ACHN (cell line): ENCODE measurements at places on chromosomes 12 and 14.

- no peak for DNase-seq
Measured at GRCh38 chr14:59026081-59026480, 162.4 kb upstream of the DAAM1 start.

DNA sequence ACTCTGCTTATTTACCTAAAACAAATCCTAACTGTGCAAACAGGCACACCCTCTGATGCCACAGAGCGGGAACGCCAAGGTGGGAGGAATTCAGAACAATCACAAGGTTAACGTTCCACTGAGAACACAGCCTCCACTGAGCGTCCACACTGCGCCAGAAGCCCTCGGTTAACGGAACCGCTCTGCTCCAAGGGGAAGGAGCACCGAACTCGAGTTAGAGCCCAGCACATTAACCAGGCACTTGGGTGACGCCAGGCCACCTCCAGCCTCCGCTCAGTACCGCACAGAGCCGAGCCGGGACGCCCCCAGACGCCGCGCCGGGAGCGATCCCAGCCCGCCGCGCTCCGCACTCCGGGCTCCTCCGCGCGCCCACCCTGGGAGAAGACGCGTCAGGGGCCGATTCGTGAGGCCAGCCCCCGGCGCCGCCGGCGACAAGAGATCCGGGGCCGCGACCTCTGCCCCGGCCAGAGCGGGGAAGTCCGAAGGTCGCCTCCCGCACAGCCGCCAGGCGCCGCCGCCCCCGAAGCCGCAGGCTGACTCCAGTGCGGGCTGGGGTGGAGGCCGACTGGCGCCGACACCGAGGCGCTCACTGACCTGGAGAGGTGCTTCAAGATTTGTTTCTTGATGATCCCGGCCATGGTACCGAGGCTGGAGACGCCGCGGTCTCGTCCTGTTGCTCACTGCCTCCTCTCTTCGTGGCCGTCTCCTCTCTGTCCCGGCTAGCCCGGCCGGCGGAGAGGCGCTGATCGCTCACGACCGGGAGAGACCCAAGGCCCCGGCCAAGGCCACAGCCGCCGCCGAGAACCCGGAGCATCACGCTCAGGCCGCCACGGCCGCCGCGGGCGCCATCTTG, 450 bp downstream of the BLTP3B start:
- no peak for DNase-seq

GRCh38 chr12:19409376-19409775, 29.9 kb upstream of the AEBP2 start:
- no peak for DNase-seq

- no peak for DNase-seq
Measured at GRCh38 chr12:115495300-115495699, 782.2 kb downstream of the MED13L start.

- DNase-seq, result no peak
Measured at GRCh38 chr12:58920961-58921861, 907 bp upstream of the LRIG3 start.

DNA sequence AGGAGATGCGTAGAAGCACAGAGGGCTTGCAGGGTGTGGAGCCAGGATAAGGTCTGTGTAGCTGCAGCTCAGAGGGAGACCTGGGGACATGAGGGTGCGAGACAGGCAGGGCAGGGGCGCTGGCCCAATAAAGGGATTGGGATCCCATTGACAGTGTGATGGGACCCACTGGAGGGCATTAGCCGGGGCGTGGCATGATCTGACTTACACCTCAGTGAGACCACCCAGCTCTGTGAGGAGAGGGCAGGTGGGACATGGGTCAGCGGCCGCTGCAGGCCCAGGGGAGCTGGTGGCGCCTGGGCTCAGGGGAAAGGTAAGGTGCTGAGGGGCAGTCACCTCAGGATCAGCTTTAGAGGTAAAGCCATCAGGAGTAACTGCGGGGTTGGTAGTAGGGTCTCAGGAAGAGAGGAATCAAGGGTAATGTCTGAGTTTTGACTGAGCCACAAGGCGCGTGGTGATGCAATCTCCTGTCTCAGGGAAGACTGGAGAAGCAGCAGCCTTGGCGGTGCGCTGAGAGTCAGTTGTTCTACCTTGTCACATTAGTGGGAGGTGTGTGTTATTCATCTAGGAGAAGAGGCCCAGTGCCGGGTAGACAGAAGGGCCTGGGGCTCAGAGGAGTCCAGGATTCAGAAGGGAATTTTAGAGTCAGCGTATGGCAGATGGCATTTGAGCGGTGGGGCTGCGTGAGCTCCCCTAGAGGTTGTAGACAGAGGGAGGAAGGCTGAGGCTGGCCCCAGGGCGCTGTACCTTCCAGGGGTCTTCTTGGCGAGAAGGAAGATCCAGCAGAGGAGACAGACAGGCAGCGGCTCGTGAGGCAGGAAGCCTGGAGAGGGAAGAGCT, 30.8 kb upstream of the BDKRB2 start:
- no peak for DNase-seq

GRCh38 chr12:11922361-11922760, 148.4 kb upstream of the BCL2L14 start:
- no peak for DNase-seq

GRCh38 chr14:69473946-69474345, 10.6 kb upstream of the PLEKHD1 start:
- no peak for DNase-seq

- no peak for DNase-seq
Measured at GRCh38 chr12:24133384-24133783, 183.9 kb upstream of the SOX5 start.

GRCh38 chr14:71078500-71078899, 171.2 kb downstream of the PCNX1 start:
- DNase-seq, result peak; percentile 10

- DNase-seq, result no peak
Measured at GRCh38 chr12:30145684-30146032, 361.9 kb upstream of the TMTC1 start.

- no peak for DNase-seq
Measured at GRCh38 chr14:72753044-72753710, 140.7 kb downstream of the DPF3 start.

- DNase-seq, result no peak
Measured at GRCh38 chr14:23418021-23418420, 9.9 kb upstream of the MYH6 start.

GRCh38 chr12:29893002-29893401, 109.3 kb upstream of the TMTC1 start:
- no peak for DNase-seq

DNA sequence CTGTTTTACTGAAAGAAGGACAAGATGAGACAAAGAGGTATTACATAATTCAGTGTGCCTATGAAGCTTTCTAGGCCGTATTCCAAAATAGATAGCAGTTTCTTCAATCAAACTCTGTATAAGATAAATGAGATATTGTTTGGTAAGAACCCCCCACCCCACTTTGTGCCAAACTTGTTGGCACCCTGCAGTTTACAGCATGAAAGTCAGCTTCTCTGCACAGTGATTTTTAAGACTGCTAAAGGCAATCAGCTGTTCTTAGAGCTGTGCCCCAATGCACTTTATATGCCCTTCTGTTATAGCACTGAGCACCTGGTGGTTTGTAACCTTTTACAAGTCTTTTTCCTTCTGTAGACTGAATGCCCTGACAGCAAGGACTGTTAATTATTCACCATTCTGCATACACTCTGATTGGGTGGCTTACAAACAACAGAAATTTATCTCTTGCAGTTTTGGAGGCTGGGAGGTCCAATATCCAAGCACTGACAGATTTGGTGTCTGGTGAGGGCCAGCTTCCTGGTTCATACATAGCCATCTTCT, 76.7 kb downstream of the ANO4 start:
- DNase-seq, result no peak

DNA sequence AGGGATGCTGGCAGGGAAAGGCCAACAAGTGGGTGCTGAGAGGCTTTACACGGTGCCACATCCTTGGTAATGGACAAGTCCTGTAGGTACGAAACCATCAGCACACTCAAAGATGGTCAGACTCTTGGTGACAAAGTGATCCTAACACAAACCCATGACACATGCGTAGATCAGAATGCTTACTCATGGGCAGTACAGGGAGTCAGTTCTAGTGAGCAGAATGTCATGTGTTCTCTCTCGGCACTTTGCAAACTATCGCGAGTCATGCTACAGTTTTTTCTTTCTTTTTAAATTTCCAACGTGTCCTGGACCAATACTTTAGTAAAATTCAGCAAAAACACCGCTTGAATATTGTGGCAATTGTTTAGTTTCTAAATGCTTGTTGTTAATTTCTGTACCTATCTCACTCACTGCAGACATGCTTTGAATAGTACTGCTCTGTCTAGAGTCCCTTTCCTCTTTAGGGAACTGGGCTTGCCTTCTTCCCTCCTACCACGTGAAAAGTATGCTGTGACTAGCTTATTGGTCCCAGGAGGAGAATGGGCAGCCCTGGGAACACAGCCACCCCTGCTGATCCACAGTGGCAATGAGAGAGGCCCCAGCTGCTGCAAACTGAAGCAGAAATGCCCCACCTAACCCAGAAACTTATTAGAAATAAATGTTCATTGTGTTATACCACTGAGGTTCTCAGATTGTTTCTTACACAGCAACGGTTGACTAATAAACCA, 62.4 kb downstream of the UBR7 start:
- peak; percentile 71 for DNase-seq

DNA sequence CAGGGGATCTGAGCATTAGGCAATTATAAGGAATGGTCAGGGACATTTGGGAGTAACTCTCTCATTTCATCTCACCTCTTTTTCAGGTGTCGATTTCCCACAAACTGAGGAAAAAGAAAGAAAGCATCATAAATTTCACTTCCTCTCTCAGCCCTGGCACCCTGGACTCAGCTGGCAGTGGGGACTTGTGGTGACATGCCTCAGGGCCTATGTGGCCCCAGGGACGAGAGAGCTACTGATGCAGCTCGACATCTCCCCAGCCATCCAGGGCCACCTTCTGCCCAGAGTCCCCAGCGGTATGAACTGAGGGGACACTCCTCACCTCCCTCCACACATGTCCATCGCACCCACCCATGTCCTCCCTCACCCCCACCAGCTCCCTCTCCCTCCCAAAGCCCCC, 11.7 kb downstream of the TNFRSF1A start:
- DNase-seq, result no peak

GRCh38 chr14:53310412-53310811, 157.3 kb upstream of the DDHD1 start:
- no peak for DNase-seq
